Stimulated activated CD4-positive, alpha-beta T cell treated with anti-CD3 and anti-CD28 coated beads, Interleukin-4, amount 100 ng/mL, for 4 hours (primary cell): ENCODE measurements at places on chromosomes 3 and 15.
A peak's percentile ranks its signal among the peaks of the same experiment; 100 is the strongest.

DNA sequence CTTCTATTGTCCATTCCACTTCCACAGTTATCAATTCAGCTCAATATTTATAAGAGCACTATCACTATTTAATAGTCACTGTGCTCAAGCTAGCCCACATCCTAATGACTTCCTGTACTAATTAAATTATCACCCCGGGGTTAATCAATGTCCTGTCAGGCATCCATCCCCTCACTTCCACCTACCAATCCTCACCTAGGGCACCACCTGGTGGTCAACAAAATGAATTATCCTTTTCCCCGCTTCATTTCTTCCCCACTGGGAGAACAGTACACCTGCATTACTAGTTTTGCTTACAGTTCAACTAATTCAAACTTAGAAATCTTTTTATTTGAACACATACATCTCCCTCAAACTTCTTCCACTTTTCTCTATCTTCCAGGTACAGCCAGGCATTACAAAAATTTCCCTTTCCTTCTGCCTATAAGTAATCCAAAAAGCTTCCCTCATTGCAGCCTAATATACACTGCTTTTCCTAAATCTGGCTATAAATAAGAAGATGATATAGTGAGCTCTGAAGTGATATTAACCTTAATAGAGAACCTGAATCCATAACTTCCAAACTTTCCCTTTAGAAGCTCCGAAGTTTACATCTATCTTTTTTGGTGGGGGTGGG, 68.5 kb downstream of the TMCC1 start:
- DNase-seq: peak; percentile 17

DNA sequence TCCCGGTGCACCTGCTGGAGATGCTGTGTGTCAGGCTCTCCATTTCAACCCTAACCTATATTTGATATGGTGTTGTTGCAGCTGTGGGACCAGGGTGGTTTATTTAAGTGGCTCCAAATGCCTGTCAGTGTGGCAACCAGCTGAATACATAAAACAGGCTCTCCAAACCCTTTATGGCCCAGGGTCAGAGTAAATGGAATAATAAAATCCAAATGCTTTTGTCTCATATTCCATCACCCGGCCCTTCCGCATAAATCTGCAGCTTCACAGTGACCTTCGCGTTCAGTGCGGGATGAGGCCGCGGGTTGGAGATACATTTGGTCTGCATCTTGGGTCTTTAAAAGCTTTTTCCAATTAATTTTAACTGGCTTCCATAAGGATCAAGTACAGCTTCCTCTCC, 382.1 kb upstream of the NR2F2 start:
- no peak for DNase-seq

DNA sequence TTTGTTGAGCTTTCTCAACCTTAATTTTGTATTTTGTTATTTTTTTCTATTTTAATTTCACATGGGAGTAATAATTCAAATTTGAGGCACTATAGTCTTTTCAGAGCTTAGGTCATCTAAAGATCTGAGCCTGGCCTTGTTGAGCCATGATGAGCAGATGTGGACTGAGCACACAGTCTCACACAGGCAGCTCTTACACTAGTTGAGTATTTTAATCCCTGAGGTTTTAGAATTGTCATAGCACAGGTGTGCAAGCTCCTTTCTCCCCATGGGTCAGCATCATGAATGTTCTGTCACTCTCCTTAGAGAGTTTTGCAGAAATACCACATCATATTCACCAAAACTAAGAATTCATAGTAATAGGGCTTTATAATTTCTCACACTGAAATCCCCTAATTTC, 4.9 kb downstream of the ZBTB38 start:
- no peak for DNase-seq

GRCh38 chr15:42010434-42010833, 10.4 kb downstream of the PLA2G4E start:
- no peak for DNase-seq

- no peak for DNase-seq
These were observed 16.2 kb downstream of the ADAMTS7 start for GRCh38 chr15:78795043-78795442.
